ENCODE measurements at places on chromosomes 4 and X.
A peak's percentile ranks its signal among the peaks of the same experiment; 100 is the strongest.

GRCh38 chrX:40582811-40583210, 2.0 kb downstream of the ATP6AP2 start:
- DNase-seq, result no peak

DNA sequence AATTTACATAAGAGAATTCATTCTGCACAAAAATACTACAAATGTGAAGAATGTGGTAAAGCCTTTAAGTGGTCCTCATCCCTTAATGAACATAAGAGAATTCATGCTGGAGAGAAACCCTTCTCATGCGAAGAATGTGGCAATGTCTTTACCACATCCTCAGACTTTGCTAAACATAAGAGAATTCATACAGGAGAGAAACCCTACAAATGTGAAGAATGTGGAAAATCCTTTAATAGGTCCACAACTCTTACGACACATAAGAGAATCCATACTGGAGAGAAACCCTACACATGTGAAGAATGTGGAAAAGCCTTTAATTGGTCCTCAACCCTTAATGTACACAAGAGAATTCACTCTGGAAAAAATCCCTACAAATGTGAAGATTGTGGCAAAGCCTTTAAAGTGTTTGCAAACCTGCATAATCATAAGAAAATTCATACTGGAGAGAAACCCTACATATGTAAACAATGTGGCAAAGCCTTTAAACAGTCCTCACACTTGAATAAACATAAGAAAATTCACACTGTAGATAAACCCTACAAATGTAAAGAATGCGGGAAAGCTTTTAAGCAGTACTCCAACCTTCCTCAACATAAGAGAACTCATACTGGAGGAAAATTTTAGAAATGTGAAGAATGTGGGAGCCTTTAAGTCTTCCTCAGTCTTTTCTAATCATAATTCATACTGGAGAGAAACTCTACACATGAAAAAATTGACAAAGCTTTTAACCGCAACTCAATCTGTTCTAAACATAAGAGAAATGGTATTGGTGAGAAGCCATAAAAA, 37.4 kb downstream of the ZNF718 start:
- DNase-seq, result no peak

DNA sequence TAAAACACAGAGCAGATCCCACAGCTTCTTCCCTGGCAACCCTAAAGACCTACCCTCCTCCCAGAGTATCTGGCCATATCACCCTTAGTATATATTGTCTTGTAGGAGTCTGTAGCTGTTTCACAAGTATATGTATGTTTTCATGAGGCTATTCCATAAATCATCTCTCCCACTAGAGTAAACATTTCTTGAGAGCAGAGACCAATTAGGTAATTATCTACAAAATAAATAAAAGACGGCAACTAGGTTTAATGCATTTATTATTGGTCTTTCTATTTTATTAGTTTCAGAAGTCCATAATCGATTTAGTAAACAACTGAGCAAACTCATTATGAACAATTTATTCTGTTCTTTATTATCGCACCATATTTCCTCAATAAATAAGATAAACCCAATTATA, 7.0 kb downstream of the ACOT9 start:
- DNase-seq, result no peak

- DNase-seq, result no peak
Measured at GRCh38 chrX:71550578-71550977, 17.7 kb downstream of the OGT start.

- no peak for DNase-seq
Measured at GRCh38 chrX:11374570-11374969, 81.4 kb downstream of the AMELX start.

DNA sequence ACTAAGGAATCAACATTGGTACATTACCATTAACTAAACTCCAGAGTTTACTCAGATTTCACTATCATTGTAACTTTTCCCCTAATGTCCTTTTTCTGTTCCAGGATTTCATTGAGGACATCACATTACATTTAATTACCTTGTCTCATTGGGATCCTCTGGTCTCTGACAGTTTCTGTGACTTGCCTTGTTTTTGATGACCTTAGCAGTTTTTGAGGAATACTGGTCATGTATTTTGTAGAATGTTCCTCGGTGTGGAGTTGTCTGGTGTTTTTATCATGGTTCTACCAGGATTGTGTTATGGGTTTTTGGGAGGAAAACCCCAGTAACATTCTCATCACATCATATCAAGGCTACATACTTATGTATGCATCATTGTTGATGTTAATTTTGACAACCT, 95.6 kb upstream of the TBC1D9 start:
- DNase-seq, result no peak

GRCh38 chr4:184331268-184331995, 113.8 kb upstream of the ENPP6 start:
- DNase-seq, result no peak

GRCh38 chrX:49197543-49198087, 2.4 kb downstream of the SYP start:
- DNase-seq, result no peak

- no peak for DNase-seq
Measured at GRCh38 chr4:85979276-85979675, 380.6 kb downstream of the MAPK10 start.

DNA sequence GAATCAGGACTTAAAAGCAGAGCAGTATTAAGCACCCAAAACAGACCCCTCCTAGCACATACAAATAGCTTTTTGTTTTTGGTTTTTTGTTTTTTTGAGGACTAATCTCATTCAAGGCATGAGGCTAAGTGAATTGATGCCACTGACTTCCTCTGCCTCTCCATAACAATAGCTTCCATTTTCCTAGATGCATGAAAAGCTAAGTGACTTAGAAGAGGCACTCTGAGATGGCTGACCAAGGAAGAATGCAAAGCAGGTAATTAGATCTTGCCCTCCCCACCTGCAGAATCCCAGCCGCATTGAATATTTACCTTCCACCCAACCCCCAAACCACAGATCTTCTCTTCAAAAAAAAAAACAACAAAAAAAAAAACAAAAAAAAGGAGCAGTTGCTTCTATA, 7.4 kb upstream of the KDR start:
- no peak for DNase-seq

DNA sequence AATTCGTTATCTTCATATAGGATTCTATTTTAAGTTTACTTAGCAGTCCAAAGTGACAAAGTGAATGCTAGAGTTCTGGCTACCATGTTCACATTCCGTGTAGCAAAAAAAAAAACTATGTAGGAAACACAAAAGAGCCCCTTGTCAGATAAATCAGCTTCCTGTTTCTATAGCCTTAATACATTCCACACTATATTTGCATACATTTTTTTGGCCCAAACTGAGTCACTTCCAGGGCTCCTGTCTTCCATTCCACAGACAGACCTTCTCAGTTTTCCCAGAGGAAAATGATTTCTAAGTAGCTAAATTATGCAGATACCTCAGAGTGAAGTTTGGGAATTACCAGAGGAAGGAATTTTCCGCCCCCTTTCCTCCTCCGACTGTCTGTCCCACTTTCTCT, 841.9 kb upstream of the HS3ST1 start:
- peak; percentile 24 for DNase-seq

GRCh38 chrX:137423241-137423640, 142.7 kb upstream of the ZIC3 start:
- no peak for DNase-seq

- no peak for DNase-seq
Measured at GRCh38 chrX:93875621-93876282, 201.7 kb downstream of the FAM133A start.

GRCh38 chr4:337932-338758, 531 bp downstream of the ZNF141 start:
- DNase-seq, result no peak

- peak; percentile 33 for DNase-seq
Measured at GRCh38 chrX:23575281-23575680, 92.0 kb upstream of the PRDX4 start.

GRCh38 chr4:38516190-38516589, 147.8 kb upstream of the KLF3 start:
- no peak for DNase-seq

DNA sequence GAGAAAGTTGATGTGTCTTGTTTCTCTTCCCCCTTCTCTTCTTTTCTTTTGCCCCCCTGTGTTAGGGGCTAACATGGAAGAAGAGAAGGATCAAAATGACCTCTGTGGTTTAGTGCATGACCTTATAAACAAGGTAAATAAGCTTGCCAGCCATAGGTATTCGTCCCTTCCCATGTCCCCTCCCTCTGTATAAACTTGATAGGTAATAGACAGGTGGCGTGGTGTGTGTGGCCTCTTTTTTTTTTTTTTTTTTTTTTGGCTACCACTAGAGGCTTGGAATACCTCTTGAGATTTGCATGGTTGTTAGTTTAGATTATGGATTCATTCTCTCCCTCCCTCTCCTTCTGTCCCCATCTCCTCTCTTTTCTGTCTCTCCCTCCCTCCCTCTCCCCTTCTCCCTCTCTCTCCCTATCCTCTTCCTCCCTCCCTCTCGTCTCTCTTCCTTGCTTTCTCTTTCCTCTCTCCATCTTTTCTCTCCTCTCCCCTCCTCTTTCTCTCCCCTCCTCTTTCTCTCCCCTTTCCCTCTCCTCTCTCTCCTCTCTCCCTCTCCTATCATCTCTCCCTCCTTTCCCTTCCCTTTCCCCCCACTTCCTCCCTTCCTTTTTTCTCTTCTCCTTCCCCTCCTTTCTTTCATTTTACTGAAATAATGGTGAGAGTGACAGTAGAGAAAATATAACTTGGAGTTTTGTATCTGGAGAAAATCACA, 134.4 kb downstream of the AFF1 start:
- no peak for DNase-seq

- DNase-seq, result no peak
Measured at GRCh38 chr4:101115887-101116286, 231.4 kb downstream of the PPP3CA start.

- peak; percentile 58 for DNase-seq
Measured at GRCh38 chr4:186719925-186720694, 3.5 kb downstream of the FAT1 start.

DNA sequence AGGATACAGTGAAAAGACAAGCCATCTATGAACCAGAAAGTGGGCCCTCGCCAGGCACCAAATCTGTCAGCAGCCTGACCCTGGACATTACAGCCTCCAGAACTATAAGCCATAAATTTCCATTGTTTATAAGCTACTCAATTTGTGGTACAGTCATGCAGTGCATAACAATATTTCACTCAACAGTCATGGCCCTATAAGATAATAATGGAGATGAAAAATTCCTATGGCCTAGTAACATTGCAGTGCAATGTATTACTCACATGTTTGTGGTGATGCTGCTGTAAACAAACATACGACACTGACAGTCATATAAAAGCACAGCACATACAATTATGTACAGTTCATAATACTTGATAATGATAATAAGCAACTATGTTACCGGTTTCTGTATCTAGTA, 17.1 kb upstream of the TLR1 start:
- DNase-seq, result peak; percentile 32

GRCh38 chr4:90121676-90122354, 5.4 kb upstream of the CCSER1 start:
- no peak for DNase-seq

GRCh38 chr4:153489856-153490558, 23.8 kb downstream of the TMEM131L start:
- no peak for DNase-seq

- DNase-seq, result no peak
Measured at GRCh38 chrX:143363419-143363818, 153.9 kb downstream of the SPANXN3 start.

DNA sequence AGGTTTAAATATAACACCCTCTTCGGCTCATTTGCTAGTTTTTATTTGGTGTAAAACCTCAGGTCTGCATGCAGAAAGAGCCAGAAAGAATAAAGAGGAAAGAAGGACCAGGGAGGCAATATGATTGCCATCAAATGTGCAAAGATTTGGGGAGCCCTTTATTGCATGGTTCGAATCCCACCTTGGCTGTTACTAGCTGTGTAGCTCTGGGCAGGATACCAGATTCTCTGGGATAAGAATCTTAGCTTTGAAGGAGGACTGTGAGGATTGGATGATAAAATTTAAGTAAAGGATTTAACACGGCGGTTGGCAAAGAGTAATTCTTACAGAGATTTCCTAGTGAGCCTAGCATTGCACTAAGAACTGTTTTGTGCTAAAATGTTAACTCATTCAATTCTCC, 510.2 kb upstream of the LCORL start:
- DNase-seq, result no peak

- DNase-seq, result no peak
Measured at GRCh38 chr4:182169987-182170386, 73.2 kb upstream of the TENM3 start.

Measured in fibroblast of skin of back (primary cell).